ENCODE measurements at places on chromosomes 2 and 18. TPM values are rescaled to one million over a fixed set of nuclear protein-coding genes. Genes with fewer than 3 reads are reported as not detected.

Gene SRSF7
- 286 TPM for polyA plus RNA-seq

Gene UGT1A4
- not detected for polyA plus RNA-seq

Gene FOXD4L1
- 0.82 TPM for polyA plus RNA-seq

Gene CFAP65
- polyA plus RNA-seq = 1.7 TPM

Gene SERPINB4
- polyA plus RNA-seq = not detected

Gene HRH4
- 0.12 TPM for polyA plus RNA-seq

Gene FSHR
- 0.36 TPM for polyA plus RNA-seq

Gene ERFE
- polyA plus RNA-seq = not detected

Gene ITM2C
- 223 TPM for polyA plus RNA-seq

Gene SLC5A7
- polyA plus RNA-seq = not detected

Gene PRSS56
- not detected for polyA plus RNA-seq

Gene C2orf78
- not detected for polyA plus RNA-seq

Gene NR4A2
- 0.48 TPM for polyA plus RNA-seq

Gene UCN
- polyA plus RNA-seq = 3.1 TPM

Gene NFE2L2
- polyA plus RNA-seq = 1.4 TPM

Gene ASB18
- not detected for polyA plus RNA-seq

Gene RGPD3
- polyA plus RNA-seq = 0.74 TPM

Gene ABCG8
- polyA plus RNA-seq = not detected

Gene AQP4
- 0.24 TPM for polyA plus RNA-seq

Gene ANKRD53
- polyA plus RNA-seq = not detected

Gene IFIH1
- not detected for polyA plus RNA-seq

Gene RAB17
- polyA plus RNA-seq = 1.1 TPM

Gene GGCX
- polyA plus RNA-seq = 33.9 TPM

Gene KIAA2012
- polyA plus RNA-seq = not detected

Gene MOCOS
- not detected for polyA plus RNA-seq

Gene WNT10A
- polyA plus RNA-seq = 0.20 TPM

Gene CCDC178
- not detected for polyA plus RNA-seq

Gene RAMP1
- polyA plus RNA-seq = 25.5 TPM

Gene MYOM1
- 1.7 TPM for polyA plus RNA-seq

Gene MYO1B
- polyA plus RNA-seq = 67.0 TPM

Gene C2orf15
- polyA plus RNA-seq = 12.8 TPM

Gene GAD1
- 66.4 TPM for polyA plus RNA-seq

Gene SLC16A14
- polyA plus RNA-seq = 125 TPM

Gene ZBTB7C
- polyA plus RNA-seq = 6.5 TPM

Gene TFPI
- polyA plus RNA-seq = 0.51 TPM

Gene OSGEPL1
- 23.6 TPM for polyA plus RNA-seq

Gene FLACC1
- 1.3 TPM for polyA plus RNA-seq

Gene CRYGD
- not detected for polyA plus RNA-seq

Gene SF3B6
- 307 TPM for polyA plus RNA-seq

Gene CHRND
- not detected for polyA plus RNA-seq

Gene ATP5F1A
- polyA plus RNA-seq = 1,932 TPM

Gene DHX57
- 44.0 TPM for polyA plus RNA-seq

Gene POTEC
- polyA plus RNA-seq = not detected

Gene RRM2
- polyA plus RNA-seq = 0.57 TPM

Gene OSBPL1A
- 24.9 TPM for polyA plus RNA-seq

Gene POTEF
- polyA plus RNA-seq = 2.3 TPM

Gene SERPINB7
- polyA plus RNA-seq = not detected

Gene PLGLB1
- 15.9 TPM for polyA plus RNA-seq

Gene EPHA4
- polyA plus RNA-seq = 71.1 TPM

Gene COBLL1
- polyA plus RNA-seq = not detected

Gene CCBE1
- polyA plus RNA-seq = not detected

Gene BCL2
- 3.4 TPM for polyA plus RNA-seq

Gene IL36B
- polyA plus RNA-seq = not detected
